Thyroid gland (tissue), 4 donors: ENCODE measurements at places on chromosomes 6 and 20.

- no peak for DNase-seq
Observed at GRCh38 chr6:54307439-54307910, 766 bp upstream of the TINAG start.

GRCh38 chr6:88599571-88599970, 363.8 kb downstream of the RNGTT start:
- no peak for DNase-seq

DNA sequence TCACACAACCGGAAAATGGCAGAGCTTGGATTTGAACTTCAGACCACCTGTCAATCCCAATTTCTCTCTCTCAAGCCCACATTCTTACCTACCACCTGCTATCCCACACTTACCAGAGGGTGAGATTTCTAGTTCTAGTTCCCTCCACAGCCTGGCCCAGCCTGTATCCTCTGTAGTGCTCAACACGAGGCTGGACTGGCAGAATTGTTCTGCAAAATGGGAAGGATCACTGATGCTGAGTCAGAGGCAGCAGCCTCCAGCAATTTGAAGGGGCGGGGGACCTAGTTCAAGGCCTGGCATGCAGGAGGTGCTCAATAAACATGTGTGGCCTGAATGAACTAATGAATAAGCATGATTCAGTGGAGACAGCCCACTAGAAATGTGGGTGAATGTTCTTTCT, 53.6 kb upstream of the TTPAL start:
- DNase-seq = no peak

DNA sequence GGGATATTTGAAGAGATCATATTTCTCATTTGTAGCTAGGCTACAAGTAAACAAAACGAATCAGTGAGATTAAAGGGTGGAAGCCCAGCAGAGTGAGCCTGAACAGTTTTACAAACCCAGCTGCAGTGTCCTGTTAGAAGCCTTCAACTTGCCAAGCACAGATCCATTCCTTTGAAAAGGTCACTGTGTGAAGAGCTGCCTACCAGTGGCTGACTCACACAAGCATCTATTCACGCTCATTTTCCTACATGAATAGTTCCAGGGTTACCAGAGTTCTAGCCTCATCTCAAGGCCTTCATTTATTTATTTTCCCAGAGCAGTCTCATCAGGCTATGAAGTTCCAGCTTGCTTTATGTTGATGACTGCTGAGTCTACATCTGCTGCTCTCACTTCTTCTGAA, 25.7 kb upstream of the MLIP start:
- no peak for DNase-seq

GRCh38 chr6:137390334-137390733, 103.9 kb downstream of the OLIG3 start:
- DNase-seq = no peak
